ENCODE measurements at places on chromosomes 5 and 9.

DNA sequence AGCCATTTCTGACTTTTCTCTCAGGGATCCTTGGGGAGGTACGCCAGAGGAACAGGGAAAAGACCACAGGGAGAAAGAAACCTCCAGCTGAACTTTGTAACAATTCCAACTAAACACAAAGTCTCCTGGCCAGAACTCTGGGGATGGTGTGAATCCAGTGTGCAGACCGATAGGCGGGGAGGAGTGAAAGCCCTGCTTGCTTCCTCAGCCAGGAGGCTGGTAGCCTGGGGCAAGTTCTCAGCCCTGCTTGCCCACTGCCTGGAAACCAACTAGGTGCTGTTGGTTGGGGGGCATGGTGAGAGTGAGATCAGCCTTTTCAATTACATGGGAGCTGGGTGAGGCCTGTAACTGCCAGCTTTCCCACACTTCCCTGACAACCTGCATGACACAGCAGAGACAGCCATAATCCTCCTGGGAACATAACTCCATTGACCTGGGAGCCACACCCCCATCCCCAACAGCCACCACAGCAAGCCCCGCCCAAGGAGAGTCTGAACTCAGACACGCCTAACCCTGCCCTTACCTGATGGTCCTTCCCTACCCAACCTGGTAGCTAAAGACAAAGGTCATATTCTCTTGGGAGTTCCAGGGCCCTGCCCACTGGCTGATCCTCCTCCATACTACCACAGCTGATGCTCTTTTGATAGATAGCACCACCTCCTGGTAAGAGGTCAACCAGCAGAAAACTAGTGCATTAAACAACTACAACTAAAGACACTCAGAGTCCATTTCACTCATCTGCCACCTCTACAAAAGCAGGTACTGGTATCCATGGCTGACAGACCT lies 100.1 kb upstream of the TNFAIP8 start:
- DNase-seq = no peak

DNA sequence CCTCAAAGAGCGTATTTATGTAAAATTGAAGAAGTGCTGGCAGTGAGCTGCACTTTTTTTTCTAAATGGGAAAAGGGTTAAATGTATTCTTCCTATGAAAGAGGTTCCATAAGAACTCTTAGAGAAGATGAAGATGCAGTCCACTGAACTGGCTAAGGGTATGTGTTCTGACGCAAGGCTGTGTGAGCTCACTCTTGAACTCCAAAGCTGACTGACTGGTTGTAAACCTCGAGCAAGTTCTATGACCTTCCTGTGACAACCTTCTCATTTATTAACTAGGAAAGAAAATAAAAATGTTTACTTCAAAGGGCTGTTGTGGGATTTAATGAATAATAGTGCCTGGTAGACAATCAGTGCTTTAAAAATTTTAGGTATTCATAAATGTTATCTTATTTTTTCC lies 46.7 kb downstream of the POC5 start:
- no peak for DNase-seq

GRCh38 chr9:16704116-16705110 lies 166.1 kb downstream of the BNC2 start:
- no peak for DNase-seq

GRCh38 chr5:60586307-60586901 lies 113.6 kb downstream of the DEPDC1B start:
- no peak for DNase-seq

GRCh38 chr9:18979367-18979766 lies 53.6 kb downstream of the SAXO1 start:
- no peak for DNase-seq

DNA sequence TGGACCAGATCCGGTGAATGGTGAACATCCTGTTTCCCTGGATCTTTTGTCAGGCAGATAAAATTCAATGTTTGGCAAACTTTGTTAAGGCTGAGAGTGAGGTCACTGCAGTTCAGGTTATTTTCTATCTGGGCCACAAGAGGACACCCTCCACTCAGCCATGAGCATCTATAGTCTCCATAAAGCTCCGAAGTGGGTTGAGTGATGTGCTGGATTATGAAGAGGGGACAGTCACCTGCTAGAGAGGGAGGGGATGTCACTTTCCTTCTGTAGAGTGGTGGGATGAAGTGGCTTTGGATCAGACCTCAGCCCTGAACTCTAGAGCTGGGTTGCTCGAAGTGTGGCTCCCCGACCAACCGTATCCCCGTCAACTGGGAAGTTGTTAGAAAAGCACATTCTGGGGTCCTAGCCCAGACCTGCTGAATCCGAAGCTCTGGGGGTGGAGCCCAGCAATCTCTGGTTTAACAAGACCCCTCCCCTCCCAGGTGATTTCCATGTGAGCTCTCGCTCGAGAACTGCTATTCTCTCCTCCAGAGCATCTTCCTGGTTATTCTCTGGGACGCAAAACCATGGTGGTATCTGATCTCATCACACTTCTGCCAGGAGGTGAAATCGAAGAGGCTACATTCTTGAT lies 31.8 kb upstream of the FGF1 start:
- no peak for DNase-seq

- no peak for DNase-seq
Measured at GRCh38 chr9:8078641-8079140, 279.1 kb upstream of the DMAC1 start.

DNA sequence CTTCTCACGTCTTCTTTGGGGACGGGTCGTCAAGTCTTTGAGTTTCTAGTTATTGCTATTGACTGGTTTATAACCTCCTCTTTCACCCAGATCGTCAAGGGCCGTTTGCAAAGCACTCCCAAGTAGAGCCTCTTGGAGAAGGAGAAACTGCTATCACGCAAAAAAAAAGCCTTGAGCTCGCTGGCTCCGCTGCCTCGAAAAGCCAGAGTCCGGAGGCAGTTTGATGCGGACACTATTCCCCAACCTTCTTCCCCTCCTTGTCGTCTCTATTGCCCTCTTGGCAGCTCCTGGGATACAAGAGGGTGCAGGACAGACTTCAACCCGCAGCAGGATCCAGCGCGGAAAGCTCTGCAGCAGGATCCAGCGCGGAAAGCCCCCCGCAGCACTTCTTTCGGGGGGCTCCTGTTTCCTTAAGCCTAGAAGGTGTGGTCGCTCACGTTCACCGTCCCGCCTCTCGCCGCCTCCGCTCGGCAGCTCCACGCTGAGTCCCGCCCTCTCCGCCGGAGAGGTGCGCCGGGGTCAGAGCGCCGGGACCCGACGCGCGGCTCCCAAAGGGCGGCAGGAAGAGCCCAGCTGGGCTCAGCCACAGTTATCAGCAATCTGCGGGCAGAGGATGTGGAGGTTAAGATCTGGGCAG lies at the start of gene PCDHAC1:
TSS of gene PCDHAC1 (plus strand) at position 494 of the 637 bp plus-strand sequence. CDS start 594 bp downstream, outside the sequence.
- no peak for DNase-seq

Measured in T1000 (cell line).